Daoy (cell line): ENCODE measurements at places on chromosomes 16 and 17.

GRCh38 chr16:19114359-19115147 is 789 bp downstream of the ITPRIPL2 start:
- DNase-seq, result peak; percentile 68

DNA sequence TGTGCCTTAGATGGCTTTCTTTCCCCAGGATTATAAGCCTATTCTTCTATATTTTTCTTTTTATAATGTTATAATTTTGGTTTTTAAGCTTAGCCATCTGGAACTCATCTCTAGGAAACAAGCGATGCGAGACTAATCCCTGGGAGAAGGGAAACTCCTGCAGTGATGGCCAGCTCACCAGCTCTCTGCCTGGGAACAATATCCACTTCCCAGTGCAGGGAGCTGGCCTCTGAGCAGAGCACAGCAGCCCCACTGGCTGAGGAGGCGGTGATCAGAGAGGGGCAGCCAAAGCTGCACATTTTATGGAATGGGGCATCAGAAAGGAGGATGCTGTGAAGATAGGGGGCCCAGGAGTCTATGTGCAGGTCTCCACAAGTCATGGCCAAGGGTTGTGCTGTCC is 183.3 kb downstream of the LGALS9B start:
- no peak for DNase-seq

GRCh38 chr17:33204156-33204555 is 88.9 kb downstream of the ASIC2 start:
- no peak for DNase-seq

DNA sequence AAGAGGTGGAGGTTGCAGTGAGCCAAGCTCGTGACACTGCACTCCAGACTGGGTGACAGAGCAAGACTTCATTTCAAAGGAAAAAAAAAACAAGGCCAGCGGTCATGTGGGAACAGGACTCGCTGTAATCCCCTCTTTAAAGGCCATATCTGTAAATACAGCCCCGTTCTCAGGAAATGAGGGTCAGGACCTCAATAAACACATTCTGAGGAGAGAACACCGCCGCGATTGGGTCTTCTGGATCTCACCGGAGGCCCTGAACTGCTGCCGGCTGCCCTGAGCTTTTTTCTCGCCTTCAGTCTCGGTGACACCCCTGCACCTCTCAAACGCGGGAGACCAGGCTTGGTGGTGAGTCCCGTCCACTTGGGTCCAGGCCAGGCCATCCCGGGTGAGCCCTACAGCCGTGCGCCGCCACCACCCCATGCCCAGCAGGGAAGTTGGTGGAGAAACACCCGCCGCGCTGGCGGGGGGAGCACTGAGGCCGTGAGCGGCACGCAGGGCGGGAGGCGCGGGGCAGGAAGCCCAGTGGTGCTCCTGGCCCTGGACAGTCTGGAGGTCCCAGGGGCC is 28.4 kb downstream of the SLC25A10 start:
- DNase-seq, result no peak

DNA sequence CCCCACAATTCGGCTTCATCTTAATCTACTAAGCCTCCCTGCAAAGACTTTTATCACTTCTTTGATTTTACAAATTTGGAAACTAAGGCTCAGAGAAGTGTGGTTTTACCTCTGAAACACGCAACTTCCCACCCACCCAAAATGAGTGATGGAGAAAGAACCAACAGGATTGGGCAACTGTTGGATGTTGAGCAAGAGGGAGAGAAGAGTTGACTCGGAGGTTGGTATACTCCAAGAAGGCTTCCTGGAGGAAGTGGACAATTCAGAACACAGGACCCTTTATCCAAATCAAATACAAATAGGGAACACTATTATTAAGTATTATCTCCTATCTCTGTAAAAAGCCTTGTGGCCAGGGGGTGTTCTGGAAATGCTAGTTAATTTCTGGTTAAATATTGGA is 323.0 kb downstream of the C16orf95 start:
- no peak for DNase-seq

DNA sequence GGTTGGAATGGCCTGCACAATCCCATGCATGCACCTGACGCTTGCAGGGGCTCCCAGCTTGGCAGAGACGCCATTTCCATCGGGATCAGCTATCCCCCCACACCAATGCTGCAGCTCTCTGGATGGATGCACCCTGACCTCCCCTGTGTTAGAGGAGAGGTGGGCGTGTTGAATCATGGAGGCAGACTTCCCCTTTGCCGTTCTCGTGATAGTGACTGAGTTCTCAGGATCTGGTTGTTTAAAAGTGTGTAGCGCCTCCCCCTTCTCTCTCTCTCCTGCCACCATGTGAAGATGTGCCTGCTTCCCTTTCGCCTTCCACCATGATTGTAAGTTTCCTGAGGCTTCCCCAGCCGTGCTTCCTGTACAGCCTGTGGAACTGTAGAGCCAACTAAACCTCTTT is 17.8 kb upstream of the KCNH6 start:
- DNase-seq, result no peak

DNA sequence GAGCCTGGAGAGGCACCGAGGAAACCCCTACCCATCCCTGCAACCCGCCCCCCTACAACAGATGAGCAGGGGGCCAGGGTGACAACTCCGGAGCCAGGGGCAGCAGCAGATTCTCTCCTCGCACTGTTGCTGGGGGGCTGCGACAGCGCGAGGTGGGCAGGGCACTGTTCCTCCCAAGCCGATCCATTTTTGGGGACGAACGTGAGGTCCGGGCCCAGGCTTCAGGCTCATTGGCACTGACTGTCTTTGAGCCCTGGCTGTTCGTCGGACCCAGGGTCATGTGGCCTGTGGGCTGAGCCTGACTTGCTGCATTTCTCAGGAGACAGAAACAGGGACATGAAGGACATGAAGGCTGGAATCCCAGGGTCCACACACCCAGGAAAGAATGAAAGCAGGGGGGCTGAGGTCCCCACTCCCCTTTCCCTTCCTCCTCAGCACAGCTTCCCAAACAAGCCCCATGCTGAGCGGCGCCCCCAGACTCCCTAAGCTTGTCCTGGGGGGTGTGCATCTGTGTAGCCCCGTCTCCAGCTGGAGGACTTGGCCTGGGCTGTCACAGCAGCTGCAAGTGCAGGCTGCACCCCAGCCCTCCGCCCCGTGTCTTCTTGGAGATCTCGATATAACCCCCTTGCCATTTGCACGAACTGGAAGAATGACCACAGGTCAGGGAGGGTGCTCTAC is 18.7 kb downstream of the CEP295NL start:
- peak; percentile 46 for DNase-seq

DNA sequence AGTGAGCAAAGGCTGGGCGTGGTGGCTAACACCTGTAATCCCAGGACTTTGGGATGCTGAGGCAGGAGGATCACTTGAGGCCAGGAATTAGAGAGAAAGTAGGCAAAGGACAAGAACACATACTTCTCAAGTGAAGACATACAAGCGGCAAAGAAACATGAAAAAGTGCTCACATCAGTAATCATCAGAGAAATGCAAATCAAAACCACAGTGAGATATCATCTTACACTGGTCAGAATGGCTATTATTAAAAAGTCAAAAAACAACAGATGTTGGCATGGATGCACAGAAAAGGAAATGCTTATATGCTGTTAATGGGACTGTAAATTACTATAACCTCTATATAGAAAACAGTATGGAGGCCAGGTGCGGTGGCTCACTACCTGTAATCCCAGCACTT is 12.2 kb upstream of the SLX4 start:
- no peak for DNase-seq

DNA sequence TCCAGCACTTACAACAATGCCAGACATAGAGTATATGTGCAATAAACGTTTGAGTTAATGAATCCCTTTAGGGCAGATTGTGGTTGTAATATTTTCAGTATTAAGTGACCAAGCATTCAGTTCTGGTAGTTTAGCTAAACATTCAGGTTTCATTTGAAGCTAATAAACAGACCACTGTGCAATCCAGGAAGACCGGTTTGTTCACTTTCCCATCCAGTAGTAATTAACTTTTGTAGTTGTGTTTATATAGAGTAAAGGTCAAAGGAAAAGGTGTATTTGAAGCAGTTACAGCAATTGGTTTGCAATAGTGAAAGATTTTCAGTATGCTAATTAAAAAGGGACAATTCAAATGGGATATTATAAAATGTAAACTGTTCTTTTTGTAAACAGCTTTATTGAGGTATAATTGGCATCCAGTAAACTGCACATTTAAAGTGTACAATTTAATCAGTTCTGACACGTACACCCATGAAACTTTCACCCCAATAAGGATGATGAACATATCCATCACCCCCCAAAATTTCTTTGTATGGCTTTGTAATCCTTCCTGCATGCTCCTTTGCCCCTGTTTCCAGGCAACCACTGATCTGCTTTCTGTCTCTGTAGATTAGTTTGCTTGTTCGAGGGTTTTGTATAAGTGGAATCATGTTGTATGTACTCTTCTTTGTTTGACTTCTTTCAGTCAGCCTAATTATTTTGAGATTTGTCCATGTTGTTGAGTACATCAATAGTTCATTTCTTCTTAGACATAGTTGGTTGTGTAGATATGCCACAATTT is 26.3 kb downstream of the MRTFB start:
- no peak for DNase-seq

- DNase-seq, result peak; percentile 78
Observed at GRCh38 chr17:50221864-50222545, 20.6 kb upstream of the COL1A1 start.

GRCh38 chr16:86833136-86833535 is 254.8 kb downstream of the FOXL1 start:
- peak; percentile 47 for DNase-seq

DNA sequence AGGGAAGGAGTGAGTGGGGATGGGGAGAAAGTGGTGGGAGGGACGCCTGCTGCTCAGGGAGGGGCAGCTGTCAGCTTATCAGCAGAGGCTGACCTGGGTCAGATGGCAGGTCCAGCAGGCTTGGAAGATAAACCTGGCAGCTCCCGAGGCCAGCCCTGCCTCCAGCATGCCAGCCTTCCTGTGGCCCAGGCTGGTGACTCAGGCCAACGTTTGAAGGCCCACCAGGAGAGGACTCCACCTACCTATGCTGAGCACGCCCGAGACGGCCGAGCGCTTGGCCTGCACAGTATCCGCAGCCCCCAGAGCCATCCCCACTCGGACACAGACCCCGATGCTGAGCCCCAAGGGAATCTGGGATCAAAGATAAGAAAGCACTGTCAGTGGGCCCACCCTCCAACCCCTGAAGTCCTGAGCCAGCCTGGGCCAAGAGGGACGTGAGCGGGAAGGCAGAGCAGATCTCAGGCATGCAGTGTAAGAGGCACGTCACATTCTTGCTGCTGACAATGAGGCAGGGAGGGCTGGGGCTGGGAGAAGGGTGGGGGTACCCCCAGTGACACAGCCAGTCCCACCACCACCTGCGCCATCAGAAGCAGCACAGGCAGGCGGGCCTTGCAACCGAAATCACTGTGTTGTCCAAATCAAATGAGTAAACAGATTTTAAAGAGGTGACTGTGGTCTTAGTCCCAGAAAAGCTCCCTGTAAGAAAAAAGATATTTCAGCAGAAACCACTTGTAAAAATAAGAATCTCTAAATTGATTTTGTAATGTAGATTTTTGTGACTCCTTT is 12.4 kb downstream of the SLC47A2 start:
- no peak for DNase-seq

DNA sequence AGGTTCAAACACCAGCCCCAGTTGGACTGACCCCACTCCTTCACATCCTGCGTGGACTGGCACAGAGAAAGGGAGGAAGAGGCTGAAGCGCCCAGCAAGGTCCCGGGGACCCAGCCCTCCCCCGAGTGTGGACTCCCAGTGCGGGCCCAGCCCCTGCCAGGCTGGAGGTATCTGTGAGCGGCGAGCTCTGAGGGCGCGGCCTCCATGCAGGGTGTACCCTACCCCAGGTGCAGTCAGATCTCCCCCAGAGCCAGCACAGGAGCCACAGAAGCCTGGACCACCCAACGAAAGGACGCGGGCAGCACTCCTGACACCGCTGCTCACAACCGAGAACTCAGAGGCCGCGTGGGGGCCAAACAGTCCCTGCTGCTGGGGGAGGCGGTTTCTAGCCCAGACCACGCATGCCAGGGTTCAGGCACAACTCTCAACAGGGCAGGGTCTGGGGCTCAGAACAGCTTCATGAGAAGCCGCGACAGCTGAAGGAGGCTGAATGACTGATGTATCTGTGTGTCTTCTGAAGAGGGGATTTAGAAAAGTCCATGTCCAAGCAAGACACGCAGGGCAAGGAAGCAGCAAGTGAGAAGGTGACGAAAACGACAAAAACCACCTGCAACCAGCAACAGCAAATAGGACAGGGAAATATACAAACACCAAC is 8.5 kb downstream of the SLC38A10 start:
- DNase-seq, result no peak

DNA sequence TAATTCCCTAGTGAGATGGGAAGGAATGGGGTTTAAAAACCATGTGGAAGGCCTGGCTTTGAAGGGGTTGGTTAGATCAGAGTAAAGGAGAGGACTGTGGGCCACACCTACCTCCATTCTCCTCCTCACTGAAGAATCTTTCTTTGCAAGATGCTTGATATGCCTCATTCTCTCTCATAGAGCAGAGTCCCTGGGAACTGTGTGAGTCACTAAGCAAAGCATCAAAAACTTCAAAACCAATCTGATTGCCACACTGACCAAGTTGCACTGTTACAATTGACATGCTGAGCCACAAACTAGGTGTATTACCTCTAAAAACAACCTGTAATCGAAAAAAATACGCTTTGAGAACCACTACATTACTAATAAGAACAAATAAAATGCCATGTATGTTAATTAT is 2.0 kb downstream of the TUBD1 start:
- DNase-seq, result peak; percentile 14

DNA sequence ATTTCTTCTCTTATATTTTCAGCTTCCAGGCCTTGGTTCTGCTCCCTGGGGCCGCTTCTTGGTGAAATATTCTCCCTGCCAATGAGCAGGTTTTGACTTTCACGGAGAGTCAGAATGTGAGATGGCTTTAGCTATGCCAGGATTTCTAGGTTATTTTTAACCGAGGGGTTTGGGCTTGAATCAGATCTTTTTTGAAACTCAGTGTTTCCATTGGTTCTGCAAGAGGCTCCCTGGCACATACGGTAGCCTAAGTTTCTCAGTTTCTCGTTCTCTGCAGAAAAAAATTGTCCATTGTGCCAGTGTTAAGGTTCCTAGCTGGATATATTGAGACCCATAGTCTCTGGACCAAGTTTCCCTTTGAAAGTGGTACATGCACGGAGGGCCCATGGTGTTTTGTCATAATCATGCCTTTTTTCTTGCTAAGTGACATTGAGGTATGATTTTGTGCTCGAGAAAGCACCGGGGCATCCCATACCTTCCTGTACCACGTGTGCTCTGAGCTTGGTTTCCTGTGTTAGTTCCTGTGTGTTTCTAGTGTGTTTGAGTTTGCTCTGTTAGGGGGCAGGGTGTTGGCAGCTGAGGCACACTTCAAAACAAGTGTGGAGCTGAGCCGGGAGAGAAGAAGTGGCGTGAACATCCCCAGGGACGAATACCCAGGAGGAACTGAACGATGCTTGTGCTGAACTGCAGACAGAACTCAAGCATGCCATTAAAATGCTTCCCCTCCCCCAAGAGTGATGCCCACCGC is 127.2 kb downstream of the HS3ST3B1 start:
- no peak for DNase-seq
